NCI-H1694 (cell line): ENCODE measurements at places on chromosomes 1 and 21.

DNA sequence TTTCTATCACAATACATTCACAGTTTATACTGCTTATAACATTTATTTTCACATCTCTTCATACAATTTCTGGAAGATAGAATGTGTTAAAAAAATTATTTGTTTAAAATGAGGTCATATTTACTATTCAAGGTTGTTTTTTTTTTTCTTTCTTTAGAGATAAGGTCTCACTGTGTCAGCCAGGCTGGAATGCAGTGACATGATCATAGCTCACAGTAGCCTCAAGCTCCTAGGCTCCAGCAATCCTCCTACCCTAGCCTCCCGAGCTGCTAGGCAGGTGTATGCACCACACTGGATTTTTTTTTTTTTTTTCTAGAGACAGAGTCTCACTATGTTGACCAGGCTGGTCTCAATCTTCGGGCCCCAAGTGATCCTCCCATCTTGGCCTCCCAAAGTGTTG is 19.0 kb upstream of the RNF11 start:
- no peak for DNase-seq

DNA sequence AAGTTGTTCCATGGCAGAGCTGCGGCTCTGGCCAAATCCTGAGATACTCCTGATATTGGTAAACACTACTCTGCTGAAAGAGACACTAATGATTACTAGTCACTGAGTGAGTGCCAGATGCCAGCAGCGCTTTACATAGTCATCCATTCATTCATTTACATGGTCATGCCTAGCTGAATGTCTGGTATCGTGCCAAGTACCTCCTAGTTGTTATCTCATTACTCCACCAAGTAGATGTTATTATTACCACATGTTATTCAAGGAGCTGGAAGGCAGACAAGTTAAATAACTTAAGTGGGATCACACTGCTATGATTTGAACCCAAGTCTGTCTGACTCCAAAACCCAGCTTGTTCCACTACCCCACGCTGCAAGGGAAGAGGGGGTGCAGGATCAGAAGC is 4.7 kb downstream of the OLFML2B start:
- peak; percentile 98 for DNase-seq

DNA sequence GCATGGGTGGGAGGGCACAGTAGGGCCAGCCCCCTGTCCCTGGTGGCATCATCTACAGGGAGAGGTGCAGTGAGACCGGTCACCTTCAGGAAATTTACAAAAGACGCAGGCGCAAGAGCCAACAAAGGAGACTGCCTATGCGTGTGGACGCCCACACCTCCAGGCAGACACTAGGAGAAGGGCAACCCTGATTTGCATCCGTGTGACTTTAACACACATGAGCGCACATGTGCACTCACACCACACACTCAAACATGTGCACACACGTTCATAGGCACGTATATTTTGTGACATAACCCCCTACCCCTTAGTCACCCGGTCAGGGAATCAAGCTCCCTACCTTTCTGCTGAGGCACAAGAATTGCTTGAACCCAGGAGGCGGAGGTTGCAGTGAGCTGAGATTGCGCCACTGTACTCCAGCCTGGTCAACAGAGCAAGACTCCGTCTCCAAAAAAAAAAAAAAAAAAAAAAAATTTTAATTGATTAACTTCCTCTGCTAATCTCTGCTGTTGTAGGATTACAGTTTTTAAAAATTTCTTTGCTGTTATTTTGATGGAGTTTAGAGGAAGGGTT is 84.7 kb upstream of the SLC25A33 start:
- no peak for DNase-seq

- no peak for DNase-seq
These were observed 61.6 kb upstream of the TENT5B start for GRCh38 chr1:27074175-27074780.

- no peak for DNase-seq
These were observed 256.9 kb upstream of the DUSP10 start for GRCh38 chr1:221998781-221999180.

GRCh38 chr1:53078333-53079101 is 16.5 kb downstream of the PODN start:
- no peak for DNase-seq

DNA sequence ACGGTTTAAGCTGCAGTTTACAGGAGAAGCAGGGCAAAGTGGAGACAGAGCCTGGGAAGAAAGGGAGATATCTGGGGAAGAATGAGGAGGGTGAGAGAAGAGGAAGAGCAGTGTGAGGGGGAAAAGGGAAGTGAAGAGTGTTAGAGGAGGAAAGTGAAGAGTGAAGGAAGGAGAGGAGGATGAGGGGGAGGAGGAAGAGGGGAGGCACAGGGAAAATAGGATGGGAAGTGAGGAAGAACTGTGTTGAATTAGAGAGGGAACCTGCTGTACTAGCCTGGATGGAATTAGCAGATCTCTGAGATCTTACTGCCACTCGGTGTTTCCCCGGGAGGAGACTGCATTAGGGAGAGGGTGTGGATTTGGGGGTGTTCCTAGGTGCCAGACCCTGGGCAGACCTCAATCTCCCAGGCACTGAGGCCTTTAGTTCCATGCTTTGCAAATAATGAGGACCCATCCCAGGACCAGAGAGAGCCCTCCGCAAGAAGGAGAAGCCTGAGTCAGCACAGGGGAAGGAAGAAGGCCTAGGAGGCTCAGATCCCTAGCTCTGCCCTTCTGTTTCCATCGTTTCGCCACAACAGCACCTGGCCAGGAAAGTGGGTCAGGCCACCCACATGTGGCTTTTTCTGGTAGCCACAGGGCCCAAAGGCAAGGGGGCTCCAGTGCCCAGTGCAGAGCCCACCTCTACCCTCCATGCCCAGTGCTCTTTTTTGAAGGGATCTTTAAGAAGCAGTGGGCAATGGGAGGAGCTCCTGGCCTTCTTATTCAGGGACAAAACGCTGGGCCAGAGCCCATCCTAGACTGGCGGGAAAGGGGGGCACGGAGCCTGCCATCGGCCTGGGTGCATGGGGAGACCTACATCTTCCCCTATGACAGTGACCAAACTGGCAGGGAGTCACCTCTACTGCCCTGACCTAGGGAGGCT is 2.0 kb downstream of the LRRN2 start:
- DNase-seq, result no peak

- no peak for DNase-seq
These were observed 11.3 kb upstream of the ADORA1 start for GRCh38 chr1:203116091-203116820.

GRCh38 chr1:221234791-221235190 is 355.5 kb downstream of the HLX start:
- no peak for DNase-seq

GRCh38 chr1:187167555-187167954 is 338.8 kb downstream of the PLA2G4A start:
- no peak for DNase-seq

GRCh38 chr1:115233598-115233997 is 104.5 kb downstream of the NGF start:
- no peak for DNase-seq

- no peak for DNase-seq
These were observed 34.1 kb upstream of the RNF187 start for GRCh38 chr1:228453022-228453560.

- DNase-seq, result no peak
These were observed 508.8 kb upstream of the ZP4 start for GRCh38 chr1:238399558-238399957.

- DNase-seq, result no peak
These were observed 43.9 kb downstream of the PIGK start for GRCh38 chr1:77175230-77175844.

- DNase-seq, result peak; percentile 34
These were observed 120.5 kb downstream of the IER5 start for GRCh38 chr1:181208967-181209366.

DNA sequence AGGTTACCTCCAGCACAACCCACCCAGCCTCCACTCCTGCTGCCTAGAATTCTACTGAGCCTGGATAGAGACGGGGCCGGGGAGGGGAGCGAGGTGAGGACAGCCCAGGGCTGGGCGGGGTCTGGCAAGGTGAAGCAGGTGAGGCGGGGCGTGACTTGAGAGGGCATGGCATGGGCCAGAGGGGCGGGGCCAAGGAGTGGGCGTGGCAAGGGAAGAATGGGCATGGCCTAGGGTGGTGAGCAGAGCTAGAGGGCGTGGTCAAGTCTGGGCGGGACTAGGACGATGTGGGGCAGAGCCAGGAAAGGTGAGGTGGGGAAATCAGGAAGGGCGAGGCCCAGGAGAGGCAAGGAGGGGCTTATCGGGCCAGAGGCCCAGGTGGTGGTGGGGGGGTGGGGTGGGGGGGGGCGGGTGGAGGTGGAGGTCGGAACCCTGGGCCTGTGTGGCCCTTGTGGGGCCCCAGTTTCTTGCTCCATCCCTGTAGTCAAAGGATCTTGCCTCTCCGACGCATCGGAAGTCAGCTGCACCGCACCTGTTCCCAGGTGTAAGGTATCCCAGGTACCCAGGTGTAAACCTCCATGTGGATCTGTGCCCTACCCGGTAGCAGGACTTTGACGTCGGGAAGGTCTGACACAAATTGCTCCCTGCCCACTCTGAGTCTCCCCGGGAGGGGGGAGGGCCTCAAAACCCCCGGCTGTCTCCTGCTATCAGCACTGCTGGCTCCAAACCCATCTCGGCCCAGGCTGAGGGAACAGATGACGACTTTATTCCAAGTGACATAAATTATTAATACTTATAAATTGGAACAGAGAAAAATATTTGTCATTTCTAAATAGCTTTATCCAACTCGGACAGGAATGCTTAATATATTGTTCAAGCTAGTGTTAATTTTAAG is 32.9 kb upstream of the UTS2 start:
- no peak for DNase-seq

GRCh38 chr1:11598461-11598860 is 55.8 kb downstream of the FBXO2 start:
- no peak for DNase-seq
